Stimulated activated effector memory CD8-positive, alpha-beta T cell treated with anti-CD3 and anti-CD28 coated beads, Interleukin-12 subunit alpha, Interleukin-12 subunit beta, amount 100 ng/mL, for 72 hours (primary cell): ENCODE measurements at places on chromosomes 4 and X.

- DNase-seq: no peak
These were observed 2.8 kb upstream of the CPLX1 start for GRCh38 chr4:828641-829271.

- no peak for DNase-seq
These were observed 34.4 kb downstream of the AGTR2 start for GRCh38 chrX:116204932-116205331.

DNA sequence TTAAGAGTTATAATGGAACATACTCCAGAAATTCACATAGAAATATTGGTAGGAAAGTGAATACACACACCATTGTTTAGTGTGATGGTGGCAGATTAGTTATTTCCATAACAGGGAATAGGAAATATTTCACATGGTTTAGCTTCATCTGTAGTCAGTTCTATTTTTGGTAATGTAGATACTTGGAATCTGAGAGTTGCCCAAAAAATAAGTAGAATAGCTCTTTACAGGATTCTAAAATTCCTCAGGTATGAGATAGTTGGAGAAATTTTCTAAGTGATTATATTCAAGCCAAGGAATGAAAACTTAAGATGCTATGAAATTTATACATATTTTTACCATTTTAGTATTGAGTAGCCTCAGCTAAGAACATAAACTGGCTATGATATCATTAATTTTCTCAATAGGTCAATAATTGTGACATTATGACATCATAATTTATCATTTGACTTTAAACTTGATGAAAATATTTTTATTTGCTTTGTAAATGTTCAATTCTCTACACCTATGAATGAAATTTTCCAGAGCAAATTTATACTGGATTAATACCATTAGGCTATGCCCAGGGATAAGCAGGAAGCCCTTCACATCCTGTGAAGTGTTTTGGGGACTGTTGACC, 35.8 kb downstream of the CPEB2 start:
- no peak for DNase-seq

GRCh38 chr4:45062935-45063545, 336.7 kb upstream of the GNPDA2 start:
- no peak for DNase-seq

- no peak for DNase-seq
These were observed 143.1 kb upstream of the BCOR start for GRCh38 chrX:40240844-40241243.

DNA sequence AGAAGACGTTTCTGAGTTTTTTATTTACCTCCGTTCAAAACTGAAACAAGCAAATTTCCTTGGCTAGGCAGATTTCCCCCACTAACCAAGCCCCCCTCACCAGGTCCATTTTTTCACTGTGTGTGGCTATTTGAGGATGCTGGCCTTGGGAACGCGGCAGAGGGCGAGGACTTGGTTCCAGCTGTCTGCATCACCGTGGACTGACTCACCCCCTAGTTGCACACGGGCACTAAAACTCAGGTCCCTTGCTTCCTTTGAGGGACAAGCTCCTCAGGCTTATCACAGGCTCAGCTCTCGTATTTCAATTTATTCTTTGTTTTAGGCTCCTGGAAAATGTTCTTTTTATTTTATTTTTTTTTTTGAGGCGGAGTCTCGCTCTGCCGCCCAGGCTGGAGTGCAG, 8.4 kb upstream of the MTNR1A start:
- DNase-seq: no peak

DNA sequence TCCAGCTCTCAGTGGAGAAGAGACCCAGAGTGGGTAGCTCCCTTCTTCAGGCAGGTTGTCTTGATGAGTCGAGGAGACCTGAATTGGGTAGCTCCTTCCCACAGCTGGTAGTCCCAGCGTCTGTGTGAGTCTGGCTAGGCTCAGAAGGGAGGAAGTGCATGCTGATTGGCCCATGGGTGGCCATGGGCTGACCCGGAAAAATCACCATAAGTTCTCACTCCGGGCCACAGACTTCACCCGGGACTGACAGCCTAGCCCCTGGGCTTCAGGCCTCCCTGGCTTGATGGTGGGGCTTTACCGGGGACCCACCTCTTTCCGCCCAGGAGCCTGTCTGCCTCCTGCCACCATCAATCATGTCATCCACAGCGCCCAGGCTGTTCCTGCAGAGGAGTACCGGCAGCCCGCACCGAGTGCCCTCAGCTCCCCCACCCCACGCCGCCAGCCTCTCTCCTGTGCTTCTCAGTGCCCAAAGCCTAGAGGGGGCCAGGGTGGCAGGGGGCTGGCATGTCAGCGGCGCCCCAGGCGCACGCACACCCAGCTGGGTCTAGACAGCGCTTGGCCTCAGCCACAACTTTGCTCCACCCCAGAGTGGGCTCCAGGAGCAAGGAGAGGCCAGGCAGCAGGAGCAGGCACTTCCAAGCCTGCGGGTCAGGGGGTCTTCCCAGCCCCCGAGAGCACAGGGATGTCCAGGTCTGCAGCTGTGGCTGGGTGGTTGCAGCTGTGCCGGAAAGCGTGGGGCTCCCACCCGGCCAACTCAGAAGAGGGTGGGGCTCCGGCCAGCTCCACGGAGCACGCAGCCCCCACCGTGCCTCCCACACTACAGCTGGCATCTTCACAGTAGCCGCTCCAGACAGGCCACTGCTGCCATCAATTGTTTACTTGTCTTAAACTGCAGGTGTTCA, 16.1 kb upstream of the SAT1 start:
- DNase-seq: no peak

GRCh38 chr4:154744341-154744926, 634 bp downstream of the LRAT start:
- DNase-seq: no peak

DNA sequence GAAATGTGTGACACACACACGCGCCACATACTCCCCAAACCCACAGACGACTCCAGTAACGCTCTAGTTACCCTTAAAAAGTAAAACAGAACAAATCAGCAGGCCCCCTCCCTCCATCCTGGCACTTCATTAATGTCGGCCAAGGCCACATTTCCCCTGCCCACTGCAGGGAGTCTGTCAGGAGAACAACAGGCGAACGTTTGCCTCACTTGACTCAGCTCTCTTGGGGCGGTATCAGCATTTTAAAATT, 671 bp upstream of the FHIP1A start:
- DNase-seq: no peak

- no peak for DNase-seq
These were observed 7.7 kb upstream of the OCIAD2 start for GRCh38 chr4:48914311-48914710.

GRCh38 chr4:82038936-82039335, 334.9 kb downstream of the HNRNPD start:
- no peak for DNase-seq

DNA sequence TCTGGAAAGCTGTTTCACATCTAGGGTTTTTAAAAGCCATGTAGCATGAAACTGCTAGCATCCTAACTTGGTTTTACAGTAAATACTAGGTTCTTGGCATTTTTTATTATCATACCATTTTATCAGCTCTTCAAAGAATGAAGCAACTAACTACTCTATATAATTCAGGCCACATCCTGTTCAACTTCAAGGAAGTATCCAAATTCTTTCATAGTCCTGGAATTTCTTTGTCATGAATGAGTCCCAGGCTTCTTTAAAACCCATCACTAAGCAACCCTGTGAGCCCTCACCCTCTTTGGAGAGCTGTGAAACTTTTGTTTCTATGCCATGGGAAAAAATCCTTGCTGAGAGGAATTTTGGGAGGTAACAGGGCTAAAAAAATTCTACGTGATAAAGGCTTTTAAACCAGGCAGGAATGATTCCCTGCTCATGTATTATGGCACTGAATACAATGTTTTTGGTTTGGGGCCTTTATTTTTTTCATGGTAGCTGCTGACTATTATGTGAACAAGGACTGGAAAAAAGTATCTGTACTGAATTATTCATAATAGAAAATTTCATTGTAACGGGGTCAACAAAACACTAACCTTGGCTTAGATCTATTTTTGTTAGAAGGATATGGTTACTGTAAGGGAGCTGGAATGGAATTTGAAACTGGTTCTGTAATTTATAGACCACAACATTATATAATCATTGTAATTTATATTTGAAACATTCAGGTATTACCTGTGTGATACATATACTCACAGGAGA, 164.9 kb downstream of the DCTD start:
- no peak for DNase-seq

DNA sequence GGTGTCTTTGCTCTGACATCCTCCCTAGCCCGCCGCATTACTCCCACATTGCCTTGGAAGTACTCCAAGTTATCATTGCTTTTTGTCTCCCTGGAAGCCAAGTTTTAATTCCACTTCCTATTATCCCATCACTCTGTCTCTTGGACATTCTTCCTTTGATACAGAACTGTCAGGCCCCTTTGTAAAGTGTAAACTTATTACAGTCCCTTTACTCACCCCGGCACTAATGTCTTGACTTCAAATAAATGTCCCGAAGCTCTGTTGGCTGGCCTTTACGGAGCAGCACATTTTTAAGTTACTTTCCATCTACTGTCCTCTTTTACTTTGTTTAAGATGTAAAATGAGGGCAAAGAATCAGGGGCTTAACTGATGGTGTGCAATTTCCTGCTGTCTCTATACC, 223.5 kb upstream of the IGFBP7 start:
- no peak for DNase-seq

- peak; percentile 64 for DNase-seq
These were observed 53.9 kb downstream of the IRF2 start for GRCh38 chr4:184420402-184420801.

GRCh38 chr4:123359449-123360315, 36.9 kb upstream of the SPRY1 start:
- DNase-seq: no peak

- DNase-seq: no peak
These were observed 175.5 kb downstream of the CAMK2D start for GRCh38 chr4:113586072-113586471.

DNA sequence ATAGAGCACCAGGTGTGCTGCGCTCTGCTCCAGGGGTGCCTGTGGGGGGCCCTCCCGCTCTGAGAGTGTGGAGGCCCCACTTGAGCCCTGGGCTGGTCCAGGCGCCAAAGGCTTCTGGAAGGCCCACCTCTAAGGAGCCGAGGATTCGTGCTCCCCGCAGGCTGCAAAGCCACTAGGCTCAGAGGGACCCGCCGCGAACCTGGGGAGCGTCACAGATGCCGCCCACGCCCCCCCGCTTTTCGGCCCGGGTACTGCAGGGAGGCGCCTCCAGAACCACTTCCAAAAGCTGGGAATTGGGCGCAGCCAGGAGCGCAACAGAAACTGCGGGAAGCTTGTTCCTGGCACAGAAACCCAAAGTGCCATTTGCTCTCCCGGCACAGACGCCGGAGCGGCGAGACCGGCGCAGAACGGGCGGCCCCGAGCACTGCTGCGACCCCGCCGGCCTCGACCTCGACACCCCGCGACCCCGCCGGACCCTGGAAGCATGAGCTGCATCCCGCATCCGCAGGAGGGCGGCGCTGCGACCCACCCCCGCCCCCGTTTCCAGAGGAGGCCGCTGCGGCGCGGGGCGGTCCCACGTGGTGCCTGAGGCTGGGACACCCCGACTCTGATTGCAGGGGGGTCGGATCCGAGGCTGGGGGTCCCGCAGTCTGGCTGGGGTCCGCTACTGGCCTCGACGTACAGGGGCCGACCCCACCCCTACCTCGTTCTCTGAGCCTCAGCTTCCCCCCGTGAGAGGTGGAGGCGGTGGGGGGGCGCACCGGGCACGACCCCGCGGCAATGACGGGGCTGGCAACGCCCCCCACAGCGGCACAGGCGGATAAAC, 30.8 kb downstream of the CPLX1 start:
- no peak for DNase-seq

DNA sequence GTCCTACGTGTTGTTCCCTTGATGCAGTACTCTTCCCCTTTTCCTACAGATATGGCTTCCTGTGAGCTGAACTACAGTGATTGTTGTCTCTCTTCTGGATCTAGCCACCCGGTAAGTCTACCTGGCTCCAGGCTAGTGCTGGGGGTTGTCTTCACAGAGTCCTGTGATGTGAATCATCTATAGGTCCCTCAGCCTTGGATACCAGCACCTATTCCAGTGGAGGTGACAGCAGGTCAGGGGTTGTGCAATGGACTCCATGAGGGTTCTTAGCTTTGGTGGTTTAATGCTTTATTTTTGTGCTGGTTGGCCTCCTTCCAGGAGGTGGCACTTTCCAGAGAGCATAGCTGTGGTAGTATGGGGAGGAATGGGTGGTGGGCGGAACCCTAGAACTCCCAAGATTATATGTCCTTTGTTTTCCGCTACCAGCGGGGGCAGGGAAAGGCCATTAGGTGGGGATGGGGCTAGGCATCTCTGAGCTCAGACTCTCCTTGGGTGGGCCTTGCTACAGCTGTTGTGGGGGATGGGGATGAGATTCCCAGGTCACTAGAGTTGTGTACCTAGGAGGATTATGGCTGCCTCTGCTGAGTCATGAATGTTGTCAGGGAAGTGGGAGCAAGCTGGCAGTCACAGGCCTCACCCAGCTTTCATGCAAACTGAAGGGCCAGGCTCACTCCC, 121.4 kb upstream of the ANKRD50 start:
- no peak for DNase-seq

DNA sequence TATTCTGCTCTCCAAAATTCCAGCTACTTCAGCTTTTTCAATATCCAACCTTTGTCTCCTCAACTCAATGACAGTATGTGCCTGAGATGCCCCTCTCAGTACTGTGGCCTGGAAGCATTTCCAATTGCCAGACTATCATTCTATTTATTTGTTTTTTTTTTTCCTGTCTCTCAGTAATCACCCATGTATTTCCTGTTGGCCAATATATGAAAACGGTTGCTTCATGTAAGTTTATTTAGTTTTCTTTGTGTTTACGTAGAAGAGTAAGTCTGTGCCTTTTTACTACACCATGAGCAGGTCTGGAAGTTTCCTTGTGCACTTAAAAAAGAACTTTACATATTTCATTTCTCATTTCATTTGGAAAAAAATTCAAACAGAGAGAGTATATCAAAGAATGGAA, 537.5 kb upstream of the SPANXN1 start:
- no peak for DNase-seq

GRCh38 chr4:7336732-7337131, 98.0 kb downstream of the PSAPL1 start:
- no peak for DNase-seq

- no peak for DNase-seq
These were observed 23.2 kb upstream of the ANXA3 start for GRCh38 chr4:78528327-78528726.

- DNase-seq: no peak
These were observed 50.4 kb downstream of the SORBS2 start for GRCh38 chr4:185761352-185762235.

GRCh38 chrX:18173494-18174180, 47.0 kb downstream of the BEND2 start:
- DNase-seq: no peak

GRCh38 chr4:25884031-25884782, 21.4 kb upstream of the SEL1L3 start:
- no peak for DNase-seq

GRCh38 chrX:105477351-105477750, 256.9 kb upstream of the TEX13A start:
- no peak for DNase-seq

DNA sequence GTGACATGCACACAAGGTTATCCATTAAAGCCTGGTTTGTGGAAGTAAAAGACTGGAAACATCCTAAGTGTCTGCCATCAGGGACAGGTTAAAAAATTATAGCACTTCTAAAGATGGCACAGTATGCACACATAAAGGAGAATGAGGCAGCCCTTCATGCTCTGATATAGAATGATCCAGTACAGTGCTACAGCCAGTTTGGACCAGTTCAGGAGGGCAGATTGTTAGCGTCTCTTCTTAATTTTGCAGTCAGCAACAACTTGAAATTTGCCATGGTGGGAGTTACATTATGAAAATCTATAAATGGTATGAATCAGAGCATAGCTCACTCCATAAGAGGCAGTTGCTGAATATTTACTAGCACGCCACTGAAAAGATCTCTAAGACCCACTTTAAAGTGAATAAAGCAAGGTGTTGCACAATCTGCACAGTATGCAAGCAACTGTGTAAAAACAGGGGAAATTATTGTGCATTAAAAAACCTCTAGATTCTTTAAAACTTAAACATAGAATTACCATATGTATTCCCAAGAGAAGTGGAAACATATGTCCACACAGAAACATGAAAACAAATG, 20.3 kb upstream of the SOD3 start:
- DNase-seq: no peak
